Midbrain (tissue), 1 donor: ENCODE measurements at places on chromosomes 13 and 19.
A peak's percentile ranks its signal among the peaks of the same experiment; 100 is the strongest.

DNA sequence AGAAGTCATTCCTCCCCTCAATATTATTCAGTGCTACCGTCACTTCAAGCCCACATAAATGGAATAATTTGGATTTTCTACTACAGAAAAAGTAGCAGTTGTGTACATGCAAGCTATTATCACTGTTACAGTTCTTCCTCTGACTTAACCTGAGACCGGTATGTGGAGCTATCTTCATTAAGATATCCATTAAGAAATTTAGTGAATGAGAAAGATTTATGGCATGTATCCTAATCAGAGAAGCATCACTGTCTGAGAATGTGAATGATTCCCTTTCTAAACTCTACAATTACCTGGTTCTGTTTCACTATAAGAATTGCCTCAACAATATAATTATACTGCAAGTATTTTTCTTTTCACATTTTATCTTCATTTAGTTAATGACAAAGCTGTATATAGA, 278.7 kb downstream of the KLF5 start:
- no peak for DNase-seq

GRCh38 chr19:4403005-4403761, 743 bp downstream of the CHAF1A start:
- no peak for DNase-seq

GRCh38 chr13:40666933-40667621, 636 bp upstream of the FOXO1 start:
- DNase-seq, result peak; percentile 43

DNA sequence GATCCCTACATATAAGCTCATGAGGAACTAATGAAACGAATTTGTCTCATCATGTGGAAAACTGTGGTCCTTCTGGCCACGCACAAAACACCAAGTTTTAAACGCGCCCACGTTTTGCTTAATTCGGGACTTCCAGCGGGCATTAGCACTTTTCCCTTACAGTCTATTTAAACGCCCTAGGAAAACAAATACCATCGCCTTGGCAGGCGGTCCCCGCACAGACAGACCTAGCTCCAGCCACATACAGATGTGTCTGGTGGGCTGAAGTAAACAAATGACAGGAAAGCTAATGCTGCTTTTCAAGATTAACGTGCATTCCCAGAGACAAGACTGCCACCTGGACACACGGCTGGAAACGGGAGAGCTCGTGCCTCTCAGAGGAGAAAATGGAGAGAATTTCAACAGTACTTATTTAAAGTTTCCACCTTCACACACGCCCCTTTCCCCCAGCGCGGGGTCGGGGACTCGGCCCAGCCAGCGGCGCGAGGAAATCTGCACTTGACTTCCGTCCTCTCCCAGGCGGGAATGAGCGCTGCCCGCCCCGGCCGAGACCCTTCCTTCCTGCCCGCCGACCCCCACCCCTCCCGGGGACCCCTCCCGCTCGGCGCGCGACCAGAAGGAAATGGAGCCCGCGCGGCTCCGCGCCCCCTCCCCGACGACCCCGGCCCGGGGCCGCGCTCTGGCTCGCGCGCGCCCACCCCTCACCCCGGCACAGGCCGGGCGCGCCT, 931 bp downstream of the USP12 start:
- peak; percentile 21 for DNase-seq
